Stimulated activated naive B cell treated with anti-CD40 and anti-IgM and Interleukin-4, amounts not matched to agents 10 μg/mL and 1 μg/mL and 100 μg/mL, for 72 hours (primary cell): ENCODE measurements at places on chromosomes 16 and 17.

GRCh38 chr17:40369923-40370322 lies 5.4 kb upstream of the GJD3 start:
- no peak for DNase-seq

DNA sequence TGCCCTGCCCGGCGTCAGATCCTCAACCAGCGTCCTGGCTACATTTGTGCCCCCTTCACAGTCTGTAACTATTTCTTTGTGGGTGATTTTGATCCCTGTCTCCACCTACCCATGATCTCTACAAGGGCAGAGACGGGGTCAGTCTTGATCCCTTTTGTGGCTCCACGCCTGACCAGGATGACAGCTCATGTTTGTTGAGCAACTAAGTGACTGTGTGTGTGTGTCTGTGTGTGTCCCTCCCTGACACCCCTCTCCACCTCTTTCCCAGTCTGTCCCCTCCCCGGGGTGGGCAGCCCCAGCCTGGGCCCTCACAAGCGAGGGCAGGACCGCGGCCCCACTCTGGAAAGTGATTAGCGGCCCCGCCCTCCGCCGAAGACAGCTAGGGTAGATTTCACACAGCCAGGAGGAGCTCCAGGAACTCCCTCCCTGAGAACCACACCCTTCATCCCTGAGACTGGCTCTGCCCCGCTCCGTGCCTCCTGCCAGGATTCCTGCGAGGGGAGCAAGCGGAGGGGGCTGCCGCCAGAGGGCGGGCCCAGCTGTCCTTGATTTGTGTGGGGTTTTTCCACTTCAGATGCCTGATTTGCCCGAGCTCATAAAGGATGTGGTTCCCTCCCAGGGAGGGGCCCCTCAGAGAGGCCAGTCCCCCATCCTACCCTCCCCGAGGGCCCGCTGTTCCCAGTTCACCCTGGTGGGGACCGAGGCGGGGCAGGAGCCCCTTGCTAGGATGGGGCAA lies 5.3 kb upstream of the HS3ST6 start:
- DNase-seq = no peak

GRCh38 chr17:39683295-39683939 lies 4.4 kb downstream of the PGAP3 start:
- DNase-seq = no peak

DNA sequence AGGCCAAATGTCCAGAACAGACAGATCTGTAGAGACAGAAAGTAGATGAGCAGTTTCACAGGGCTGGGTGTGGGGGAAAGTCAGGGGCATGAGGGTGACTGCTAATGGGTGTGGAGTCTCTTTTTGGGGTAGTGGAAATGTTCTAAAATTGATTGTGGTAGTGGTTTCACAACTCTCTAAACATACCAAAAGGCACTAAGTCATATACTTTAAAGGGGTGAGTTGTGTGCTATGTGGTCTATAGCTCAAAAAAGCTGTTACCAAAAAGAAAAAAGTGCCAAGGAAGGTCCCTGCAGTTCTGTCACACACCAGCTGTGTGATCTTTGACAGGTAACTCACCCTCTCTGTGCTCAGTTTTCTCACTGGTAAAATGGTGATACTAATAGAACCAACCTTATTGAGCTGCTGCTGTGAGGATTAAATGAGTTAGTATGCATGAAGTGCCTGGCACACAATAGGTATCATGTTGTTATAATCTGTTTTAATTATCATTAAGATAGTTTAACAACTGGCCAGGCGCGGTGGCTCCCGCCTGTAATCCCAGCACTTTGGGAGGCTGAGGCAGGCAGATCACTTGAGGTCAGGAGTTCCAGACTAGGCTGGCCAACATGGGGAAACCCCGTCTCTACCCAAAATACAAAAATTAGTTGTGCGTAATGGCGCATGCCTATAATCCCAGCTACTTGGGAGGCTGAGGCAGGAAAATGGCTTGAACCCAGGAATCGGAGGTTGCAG lies 10.3 kb downstream of the ITGAX start:
- DNase-seq = no peak

- DNase-seq = peak; percentile 44
Observed at GRCh38 chr17:17783825-17784656, 52.7 kb downstream of the SREBF1 start.

GRCh38 chr17:49316889-49317675 lies 45.0 kb downstream of the ZNF652 start:
- no peak for DNase-seq

- no peak for DNase-seq
Observed at GRCh38 chr17:17840751-17841591, 4.2 kb upstream of the SREBF1 start.

- DNase-seq = no peak
Observed at GRCh38 chr17:54194268-54194667, 371.5 kb downstream of the KIF2B start.

- no peak for DNase-seq
Observed at GRCh38 chr16:78972986-78973385, 627.6 kb downstream of the MAF start.

GRCh38 chr16:55922662-55923061 lies 47.5 kb upstream of the CES5A start:
- DNase-seq = no peak

DNA sequence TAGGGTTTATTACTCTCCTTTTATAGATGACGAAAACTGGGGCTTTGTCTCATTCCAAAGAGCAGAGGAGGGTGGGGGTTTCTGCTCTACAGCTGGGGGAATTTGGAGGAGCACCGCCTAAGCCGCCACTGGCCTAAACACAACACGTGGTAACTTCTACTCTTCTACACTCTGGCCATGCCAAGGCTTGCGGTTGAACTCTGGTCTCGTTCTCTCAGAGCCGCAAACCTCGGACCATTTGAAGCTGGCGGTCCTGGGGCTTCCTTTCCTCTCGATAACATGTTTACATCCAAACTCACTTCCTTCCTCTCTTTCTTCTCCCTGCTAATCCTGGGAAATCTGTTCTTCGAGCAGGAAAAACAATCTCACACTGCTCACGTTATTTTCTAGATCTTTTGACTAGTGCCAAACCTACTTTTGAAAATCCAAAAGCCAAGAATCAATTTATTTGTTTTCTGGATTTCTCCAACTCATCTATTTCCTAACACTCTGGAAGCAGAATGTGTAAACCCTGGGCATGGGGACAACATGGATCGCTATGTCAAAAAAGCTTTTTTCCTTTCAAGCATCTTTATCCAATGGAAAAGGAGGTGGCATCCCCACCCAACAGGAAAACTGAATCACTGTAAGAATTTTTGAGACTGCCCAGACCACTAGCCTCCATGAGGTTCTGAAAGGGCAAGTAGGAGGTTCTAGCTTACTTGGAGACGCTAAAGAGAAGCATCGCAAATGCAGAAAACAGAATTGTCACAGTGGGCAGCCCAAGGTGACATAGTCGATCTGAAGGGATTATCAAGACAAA lies 13.6 kb upstream of the EEF2K start:
- peak; percentile 83 for DNase-seq

DNA sequence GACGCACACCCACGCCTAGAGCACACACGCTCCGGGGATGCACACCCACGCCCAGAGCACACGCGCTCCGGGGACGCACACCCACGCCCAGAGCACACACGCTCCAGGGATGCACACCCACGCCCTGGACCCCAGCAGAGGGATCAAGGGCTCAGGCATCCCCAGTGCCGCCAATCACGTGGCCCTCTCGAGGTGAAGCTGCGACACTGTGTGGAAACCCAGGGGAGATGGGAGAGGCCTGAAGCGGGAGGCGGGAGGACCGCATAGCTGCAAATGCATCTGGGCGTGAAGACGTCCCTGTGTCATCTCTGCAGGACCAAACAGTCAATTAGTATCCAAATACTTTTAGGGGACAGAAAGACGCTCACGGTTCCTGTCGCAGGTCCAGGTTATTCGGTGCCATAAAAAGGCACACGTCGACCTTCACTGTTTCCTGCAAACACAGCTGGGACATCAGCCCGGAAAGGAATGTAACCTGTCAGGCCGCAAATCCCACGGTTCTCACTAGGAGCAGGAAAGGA lies 56.4 kb downstream of the TBC1D16 start:
- no peak for DNase-seq

DNA sequence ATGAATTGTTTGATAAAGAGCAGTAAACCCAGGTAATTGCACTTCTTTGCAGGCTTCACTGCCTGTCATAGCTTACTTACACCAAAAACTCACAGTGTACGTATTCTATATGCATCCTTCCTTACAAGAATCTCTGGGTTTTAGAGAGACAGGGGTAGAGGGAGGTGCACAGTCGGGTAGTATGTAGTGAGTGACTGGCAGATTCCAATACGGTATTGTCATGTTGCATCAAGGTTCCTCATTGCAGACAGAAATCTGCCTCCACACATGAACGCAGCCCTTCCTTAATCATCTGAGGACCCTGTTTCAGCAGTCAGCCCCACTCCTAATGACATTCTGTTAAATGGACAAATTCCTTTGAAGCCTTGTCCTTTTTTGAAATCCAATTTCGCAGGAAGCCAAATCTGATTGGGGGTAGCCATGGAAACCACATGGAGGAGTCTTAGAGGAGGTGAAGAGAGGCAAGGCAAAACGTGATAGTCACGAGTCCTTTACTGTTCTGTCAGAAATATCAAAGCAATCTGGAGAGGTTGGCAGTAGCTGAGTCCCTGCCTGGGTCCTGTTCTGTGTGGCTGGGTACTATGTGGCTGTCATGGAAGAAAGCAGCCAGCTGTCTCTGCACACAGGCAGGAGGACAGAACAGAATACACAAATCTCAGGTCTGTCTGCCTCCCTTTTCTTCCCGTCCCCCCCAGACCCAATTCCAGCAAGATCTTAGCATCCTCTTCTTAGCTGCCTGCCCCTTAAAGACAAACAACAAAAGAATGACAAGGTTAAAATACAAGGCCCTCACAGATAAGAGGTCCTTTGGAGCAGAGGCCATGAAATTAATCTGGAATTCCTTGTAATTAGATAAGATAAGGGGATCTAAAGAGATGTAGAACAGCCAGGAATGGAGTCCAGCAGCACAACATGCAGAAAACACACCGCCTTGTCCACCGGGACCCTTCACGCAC lies 3.1 kb upstream of the SKAP1 start:
- no peak for DNase-seq

GRCh38 chr16:2160915-2161551 lies 5.5 kb downstream of the TRAF7 start:
- no peak for DNase-seq

DNA sequence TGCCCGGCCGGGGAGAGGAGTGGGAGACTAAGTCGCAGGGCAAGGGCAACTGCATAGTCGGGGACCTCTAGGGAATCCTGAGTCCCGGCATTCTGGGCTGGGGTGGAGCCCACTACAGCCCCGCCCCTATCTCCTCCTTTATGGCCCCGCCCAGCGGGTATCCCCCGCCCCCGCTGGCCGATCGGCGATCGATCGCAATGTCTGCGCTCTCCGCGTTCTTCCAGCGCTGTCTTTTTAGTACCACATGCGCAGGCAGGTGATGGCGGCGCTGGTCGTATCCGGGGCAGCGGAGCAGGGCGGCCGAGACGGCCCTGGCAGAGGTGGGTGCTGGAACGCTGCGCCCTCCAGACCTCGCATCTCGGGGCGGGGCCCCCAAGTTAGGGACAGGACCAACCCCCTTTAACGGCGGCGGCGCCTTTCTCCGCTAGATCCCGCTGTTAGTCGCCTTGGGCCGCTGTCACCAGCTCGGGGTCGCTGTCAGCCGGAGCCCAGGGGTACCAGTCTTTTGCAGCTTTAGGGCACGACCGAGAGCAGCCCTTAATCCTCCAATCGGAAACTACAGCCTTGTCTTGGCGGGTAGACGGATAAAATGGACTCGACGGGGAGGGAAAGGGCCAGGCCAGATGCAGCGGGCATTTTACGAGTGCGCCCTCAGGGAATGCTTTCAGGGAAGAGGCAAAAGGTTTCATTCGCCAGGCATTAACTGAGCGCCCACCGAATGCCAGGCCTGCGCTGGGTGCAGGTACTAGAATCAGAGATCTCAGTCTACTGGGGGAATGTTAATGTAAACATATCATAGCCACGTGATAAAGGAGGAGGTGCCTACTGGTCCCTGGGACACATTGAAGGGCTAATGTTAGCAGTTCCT lies at the start of gene DPH1:
DPH1 (plus strand) TSS at position 243 of the 868 bp plus-strand sequence; CDS start at position 260, 17 bp downstream.
- peak; percentile 84 for DNase-seq

- DNase-seq = no peak
Observed at GRCh38 chr17:42518755-42519545, 17.1 kb upstream of the NAGLU start.

- DNase-seq = no peak
Observed at GRCh38 chr16:890217-890616, 80.6 kb downstream of the LMF1 start.
